Breast epithelium (tissue), 4 donors: ENCODE measurements at places on chromosomes 5 and 9. TPM values are rescaled to one million over a fixed set of nuclear protein-coding genes. Genes with fewer than 3 reads are reported as not detected.

DNA sequence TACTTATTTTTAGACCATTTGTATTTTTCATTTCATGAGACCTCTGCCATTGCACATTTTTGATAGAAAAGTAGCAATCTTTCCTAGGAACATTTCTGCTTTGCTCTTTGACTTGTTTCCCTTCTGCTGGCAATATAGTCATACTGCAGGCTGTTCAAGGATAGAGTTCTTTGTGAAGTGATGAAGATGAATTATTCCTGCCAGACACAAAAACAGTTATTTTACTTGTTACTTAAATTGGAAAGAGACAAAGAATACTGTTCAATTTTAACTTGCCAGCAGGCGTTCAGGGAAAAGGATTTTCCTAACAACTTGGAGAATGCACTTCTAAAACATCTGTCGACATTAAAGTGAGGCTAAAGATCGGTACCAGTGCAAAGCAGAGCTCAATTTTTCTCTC, 251.7 kb upstream of the ACTBL2 start:
- no peak for DNase-seq

DNA sequence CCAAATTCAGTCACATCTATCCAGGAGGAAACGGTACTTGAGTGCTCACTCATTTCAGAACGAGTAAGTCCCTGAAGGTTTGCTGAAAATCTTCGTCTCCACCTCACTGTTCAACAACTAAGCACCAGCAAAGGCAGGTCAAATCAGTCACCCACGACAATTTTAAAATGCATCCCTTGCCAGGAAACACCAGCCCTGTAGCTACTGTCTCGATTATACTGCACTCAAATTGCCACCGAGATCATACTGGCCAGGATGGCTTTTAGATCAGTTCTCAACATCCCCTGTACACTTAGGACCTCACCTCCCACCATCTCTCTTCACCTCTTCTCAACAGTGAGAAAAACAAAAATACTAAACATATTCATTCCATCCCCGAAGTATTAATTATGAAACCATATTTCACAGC, 298.6 kb downstream of the AGTPBP1 start:
- DNase-seq = no peak

DNA sequence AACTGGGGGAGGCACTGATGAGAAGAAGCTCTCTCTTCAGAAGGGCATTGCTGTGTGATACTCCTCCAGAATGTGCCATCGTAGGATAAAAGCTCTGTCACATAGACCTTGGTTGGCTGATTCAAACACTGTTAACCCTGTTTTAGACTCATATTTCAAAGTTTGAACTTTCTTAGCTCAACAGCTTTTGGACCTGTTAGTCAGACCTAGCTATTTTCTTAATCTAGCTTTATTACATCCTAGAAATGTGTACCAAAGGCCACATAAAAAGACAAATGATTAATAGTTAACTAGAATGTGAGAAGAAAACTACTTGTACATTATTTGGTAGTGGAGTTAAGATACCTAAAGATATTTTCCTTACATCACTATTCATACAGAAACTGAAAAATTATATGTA, 4.3 kb downstream of the RHOBTB3 start:
- DNase-seq = no peak

GRCh38 chr5:9559965-9560364, 14.1 kb upstream of the SEMA5A start:
- DNase-seq = no peak

IFNA14 gene
- total RNA-seq = not detected

PKN3 gene
- 8.5 TPM for total RNA-seq

CCL19 gene
- 1.3 TPM for total RNA-seq

FOXD4L3 gene
- total RNA-seq = not detected

WDR38 gene
- total RNA-seq = 0.33 TPM

- DNase-seq = no peak
These were observed 443.3 kb downstream of the CDK5RAP2 start for GRCh38 chr9:120136696-120137095.

AMACR gene
- 8.2 TPM for total RNA-seq

- no peak for DNase-seq
These were observed 107.0 kb upstream of the PCA3 start for GRCh38 chr9:76657265-76657664.

ADRB2 gene
- 9.5 TPM for total RNA-seq

GFPT2 gene
- total RNA-seq = 60.0 TPM
